ENCODE measurements at places on chromosomes 13 and 19.

DNA sequence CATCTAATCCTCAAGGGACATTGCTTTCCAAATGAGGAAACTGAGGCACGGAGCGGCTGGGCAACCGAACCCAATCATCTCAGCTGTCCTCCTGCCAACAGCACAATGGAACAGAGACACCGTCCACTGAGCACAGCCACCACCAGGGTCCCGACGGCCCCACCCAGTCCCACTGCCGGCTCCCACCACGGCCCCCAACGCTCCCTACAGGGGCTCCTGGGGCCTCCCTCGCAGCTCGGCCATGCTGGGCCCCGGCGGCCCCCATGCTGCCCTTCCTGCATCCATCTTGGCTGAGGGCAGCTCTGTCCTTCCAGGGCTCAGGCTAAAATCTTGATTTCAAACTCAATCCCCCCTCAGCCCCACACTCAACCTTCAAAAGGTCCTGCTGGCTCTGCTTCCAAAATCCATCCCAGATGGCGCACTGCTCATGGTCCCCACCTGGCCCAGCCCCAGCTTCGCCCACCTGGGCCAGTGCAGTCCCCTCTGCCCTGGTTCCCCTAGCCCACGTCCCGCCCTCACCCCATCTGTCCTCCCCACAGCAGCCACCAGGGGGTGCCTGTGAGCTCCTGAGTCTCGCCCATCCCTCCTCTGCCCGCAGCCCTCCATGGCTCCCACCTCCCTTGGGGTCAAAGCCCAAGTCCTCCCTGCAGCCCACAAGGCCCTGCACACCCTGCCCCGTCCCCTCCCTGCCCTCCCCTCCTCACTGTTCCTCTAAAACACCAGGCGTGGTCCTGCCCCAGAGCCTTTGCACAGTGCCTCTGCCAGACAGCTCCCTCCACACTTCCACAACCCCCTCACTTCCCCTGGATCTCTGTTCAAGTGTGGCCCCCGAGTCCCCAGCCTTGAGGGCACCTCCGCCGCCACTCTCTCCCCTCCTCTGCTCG lies 7.9 kb downstream of the PIP5K1C start:
- DNase-seq = no peak

- DNase-seq = no peak
Observed at GRCh38 chr13:106302011-106302410, 233.5 kb downstream of the EFNB2 start.

DNA sequence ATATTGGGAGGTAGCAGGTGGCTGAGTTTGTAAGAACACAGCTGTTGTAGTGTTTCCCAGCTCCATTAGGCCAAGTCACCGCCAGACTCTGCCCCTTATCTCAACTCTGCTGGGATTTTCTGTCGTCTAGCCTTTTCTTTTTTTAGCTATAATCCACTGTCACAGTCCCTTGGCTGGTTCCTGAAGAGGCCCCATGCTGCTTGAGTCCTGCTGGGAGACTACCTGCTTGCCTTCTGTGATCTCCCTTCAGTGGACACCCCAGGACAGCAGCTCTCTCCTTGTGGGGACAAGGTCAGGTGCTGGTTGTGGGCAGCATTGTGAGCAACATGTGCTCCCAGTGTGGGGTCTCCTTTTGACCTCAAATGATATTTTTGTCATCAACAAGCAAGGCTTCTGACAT lies 195.0 kb upstream of the ATXN8OS start:
- DNase-seq = no peak

- no peak for DNase-seq
Observed at GRCh38 chr13:106804991-106805390, 237.1 kb upstream of the ARGLU1 start.

DNA sequence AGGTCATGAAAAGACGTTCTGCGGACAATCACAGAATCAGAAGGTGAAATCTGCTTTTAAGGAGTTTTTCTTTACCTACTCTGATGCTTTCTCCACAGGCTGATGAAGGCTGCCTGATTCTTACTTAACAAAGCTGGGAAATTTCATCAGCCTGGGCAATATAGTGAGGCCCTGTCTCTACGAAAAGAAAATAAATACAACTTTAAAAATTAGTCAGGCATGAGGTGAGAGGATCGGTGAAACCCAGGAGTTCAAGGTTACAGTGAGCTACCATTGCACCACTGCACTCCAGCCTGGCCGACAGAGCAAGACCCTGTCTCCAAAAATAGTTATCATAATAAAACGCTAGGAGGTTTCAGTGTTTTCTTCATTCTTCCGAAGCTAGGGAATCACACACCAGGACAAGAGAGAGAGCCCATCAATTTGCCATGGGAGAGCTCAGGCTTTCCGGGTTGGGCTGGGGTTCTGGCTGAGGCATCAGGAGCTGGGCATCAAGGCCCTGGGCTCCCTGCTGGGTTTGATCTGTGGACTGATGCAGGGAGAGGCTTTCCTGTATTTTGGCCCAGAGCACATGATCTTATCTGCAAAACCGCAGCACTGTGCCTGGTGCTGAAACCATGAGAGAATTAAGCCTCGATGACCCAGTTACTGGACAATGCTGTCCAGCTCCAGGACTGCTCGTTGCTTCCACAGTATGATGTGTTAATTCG lies 25.1 kb upstream of the CEBPG start:
- DNase-seq = no peak

DNA sequence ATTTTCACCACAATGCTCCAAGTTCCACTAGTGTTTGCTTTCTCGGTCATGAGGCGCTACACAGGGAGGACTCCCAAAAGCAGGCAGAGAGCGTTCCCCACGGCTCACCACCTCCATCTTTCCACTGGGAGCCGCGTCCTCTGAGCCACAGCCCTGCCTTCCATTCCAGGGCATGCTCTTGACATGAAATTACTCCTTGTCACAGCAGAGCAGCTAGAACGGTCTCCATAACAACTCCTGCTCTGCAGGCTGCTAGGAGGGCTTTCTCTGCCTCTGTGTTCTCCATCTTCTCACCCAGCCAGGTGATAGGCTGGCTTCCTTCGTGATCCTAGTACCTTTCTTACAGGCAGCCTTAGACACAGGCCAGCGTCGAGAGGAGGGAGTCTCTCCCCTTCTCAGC lies 171.8 kb upstream of the UBL3 start:
- no peak for DNase-seq

- DNase-seq = no peak
Observed at GRCh38 chr13:70817576-70817975, 709.3 kb upstream of the KLHL1 start.

GRCh38 chr13:107964395-107964794 lies 250.9 kb downstream of the LIG4 start:
- DNase-seq = peak; percentile 79

GRCh38 chr19:55543567-55543966 lies 1.8 kb downstream of the SBK3 start:
- DNase-seq = no peak

GRCh38 chr13:33497146-33497845 lies 211.7 kb upstream of the STARD13 start:
- DNase-seq = no peak

DNA sequence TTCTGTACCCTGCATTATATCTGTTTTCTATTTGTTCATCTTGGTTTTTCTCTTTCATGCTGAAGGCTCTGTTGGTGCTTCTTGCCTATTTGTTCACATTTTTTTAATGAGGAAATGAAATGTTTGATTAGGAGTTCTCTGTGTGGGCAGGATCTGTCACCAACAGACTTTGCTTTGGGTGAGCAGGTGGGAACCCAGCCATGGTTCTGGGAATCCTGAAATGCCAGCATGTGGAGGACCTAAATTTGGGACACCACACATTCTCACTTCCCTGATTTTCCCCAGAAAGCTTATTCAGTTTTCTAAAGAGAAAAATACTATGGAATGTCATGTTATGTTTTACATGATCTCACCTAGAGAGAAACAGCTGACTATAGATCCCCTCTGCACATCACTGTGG lies 34.0 kb downstream of the TPT1 start:
- no peak for DNase-seq

DNA sequence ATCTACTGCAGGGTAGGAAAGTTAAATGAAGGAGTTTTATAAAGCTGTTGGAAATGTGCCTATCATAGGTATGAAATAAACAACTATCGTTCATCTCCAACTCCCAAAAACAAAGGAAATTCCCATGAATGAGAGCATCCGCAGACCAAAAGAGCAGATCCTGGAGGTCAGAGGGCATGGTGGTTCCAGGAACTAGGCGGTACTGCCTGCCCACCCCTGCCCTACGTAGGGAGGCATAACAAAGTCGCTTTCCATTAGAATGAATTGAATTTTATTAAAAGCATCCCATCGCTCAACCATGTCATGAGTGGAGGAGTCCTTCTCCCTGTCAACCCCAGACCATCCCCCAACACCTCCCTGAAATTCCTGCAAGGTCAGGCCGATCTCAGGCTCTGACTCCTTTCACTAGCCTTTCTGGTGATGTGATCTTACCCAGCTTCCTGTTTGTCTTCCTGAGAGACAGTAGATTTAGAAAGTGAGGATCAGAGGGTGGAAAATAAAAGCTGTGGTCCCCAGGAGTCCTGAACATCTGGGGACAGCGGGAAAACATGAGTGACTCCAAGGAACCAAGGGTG lies at the start of gene CLEC4M:
CLEC4M (plus strand) TSS at position 525 of the 575 bp plus-strand sequence; CDS start at position 549, 24 bp downstream.
- no peak for DNase-seq

DNA sequence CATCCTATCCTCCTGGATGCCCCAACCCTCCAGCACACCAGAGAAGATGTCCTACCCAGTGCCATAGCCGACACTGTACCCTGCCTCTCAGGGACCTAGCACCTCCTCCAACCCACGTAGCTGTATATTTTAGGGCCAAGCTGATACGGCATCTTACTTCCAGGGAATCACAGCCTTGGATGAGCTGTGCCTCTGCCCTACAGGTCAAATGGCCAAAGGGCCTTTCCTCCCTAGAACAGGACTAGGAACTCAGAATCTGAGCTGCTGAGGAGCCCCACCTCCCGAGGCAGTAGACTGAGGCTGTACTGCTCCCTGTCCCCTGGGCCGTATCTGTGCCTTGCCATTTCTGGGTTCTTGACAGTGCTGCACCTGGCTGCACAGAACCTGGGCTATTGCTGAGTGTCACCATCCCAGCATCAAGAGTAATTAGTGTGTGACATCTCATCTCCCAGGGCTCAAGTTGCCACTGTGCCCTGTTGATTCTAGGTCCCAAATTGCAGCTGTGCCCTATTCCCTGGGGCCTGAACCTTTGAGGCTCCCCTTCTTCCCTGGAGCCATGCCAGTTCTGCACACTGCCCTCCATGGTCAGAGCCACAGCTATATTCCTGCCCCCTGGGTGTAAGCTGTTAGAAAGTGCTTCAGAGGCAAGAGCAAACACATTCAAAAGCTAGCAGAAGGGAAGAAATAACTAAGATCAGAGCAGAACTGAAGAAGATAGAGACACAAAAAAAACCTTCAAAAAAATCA lies 41.0 kb downstream of the VWA8 start:
- no peak for DNase-seq

GRCh38 chr19:41409288-41409687 lies 11.7 kb downstream of the BCKDHA start:
- no peak for DNase-seq

GRCh38 chr19:11142528-11143171 lies 12.9 kb downstream of the SPC24 start:
- no peak for DNase-seq

- DNase-seq = no peak
Observed at GRCh38 chr13:106475852-106476251, 59.6 kb downstream of the EFNB2 start.

GRCh38 chr13:73960474-73960873 lies 173.7 kb downstream of the KLF12 start:
- no peak for DNase-seq

- no peak for DNase-seq
Observed at GRCh38 chr19:6676288-6676687, 6.3 kb upstream of the TNFSF14 start.

GRCh38 chr19:30144802-30145201 lies 202.8 kb downstream of the URI1 start:
- DNase-seq = no peak

GRCh38 chr13:51270623-51271415 lies 48.6 kb downstream of the FAM124A start:
- no peak for DNase-seq

DNA sequence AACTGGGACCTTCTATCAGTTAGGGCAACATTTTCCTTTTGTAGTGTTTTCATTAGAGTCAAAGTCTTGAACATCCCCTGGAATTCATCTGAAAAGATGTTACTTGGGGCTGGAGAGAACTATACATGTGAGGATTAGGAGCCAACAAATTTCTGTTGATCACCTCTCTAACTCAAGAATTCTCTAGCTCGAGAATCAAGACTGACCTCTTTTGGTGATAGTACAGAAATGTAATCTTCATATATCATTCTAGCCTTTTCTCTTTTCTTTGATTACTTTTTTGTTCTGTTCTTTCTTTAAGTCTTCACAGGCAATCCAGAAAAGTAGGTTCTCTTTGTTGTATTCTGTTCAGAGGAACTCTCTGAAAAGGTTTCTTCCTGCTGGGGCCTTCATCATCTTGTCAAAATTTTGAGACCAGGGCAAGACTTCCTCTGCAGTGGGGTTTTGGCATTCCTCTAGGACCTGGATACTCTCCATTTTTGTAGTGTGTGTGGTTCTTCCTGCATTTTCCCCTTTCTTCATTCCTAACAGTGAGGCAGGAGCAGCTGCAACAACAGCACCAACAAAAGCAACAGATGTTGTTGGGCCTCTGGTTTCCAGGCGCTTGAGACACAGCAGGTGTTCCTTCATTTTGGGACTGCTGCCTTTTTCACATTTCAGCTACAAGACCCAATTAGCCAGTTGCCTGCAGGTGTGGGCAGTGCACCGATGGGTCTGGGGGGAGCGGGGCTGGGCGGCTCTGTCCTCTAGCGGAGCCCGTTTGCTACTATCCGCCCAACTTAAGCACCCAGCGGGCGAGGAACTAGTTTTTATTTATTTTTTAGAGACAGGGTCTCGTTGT lies 26.2 kb downstream of the ELF1 start:
- DNase-seq = no peak

- DNase-seq = no peak
Observed at GRCh38 chr13:107874456-107874855, 340.9 kb downstream of the LIG4 start.

GRCh38 chr13:64206430-64207225 lies 2791.0 kb upstream of the PCDH20 start:
- DNase-seq = no peak

DNA sequence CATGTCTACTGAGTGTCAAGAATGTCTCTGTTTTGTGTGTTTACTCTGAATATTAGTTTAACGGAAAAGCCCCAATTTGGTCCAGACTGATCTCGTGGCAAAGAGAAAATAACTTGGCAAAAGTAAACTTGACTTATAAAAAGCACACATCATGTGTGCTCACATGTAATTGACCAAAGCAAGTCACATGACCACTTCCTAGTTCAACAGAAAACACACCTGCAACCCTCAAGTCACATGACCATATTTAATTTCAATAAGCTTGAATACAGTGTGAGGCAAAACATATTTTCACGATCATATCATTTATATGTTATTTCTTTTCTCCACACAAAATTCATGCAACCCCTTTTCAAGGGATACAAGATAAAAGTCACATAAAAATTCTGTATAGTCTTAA lies 662.4 kb downstream of the SLITRK1 start:
- DNase-seq = no peak

Data from NCI-H446 (cell line).